Left hindlimb (tissue), 1 donor: ENCODE measurements at places on chromosomes 16 and 17.

- no peak for DNase-seq
These were observed 7.8 kb downstream of the ACSF3 start for GRCh38 chr16:89101303-89102040.

- no peak for DNase-seq
These were observed 9.1 kb upstream of the MMD start for GRCh38 chr17:55430541-55431288.

GRCh38 chr17:73878923-73879322 is 234.7 kb upstream of the SDK2 start:
- no peak for DNase-seq

DNA sequence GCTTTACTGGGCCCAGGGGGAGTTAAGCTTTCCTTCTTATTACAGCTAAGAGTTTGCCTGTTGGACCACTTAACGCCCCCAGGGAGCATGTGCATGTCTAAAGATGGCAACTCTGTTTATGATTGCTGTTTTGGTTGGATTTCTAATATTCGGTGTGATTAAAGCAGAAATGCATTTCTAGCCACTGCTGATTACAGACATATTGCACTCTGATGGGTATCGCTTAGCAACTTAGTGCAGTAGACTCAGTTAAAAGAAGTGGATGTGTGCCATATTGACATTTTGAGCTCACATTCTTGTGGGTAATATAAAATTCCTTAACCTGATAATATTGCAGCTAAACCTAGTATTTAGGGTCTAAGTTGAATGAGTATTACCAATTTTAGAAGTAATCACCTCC is 4.2 kb downstream of the NF1 start:
- DNase-seq = no peak

- no peak for DNase-seq
These were observed 86.3 kb upstream of the RPL38 start for GRCh38 chr17:74117087-74117698.

DNA sequence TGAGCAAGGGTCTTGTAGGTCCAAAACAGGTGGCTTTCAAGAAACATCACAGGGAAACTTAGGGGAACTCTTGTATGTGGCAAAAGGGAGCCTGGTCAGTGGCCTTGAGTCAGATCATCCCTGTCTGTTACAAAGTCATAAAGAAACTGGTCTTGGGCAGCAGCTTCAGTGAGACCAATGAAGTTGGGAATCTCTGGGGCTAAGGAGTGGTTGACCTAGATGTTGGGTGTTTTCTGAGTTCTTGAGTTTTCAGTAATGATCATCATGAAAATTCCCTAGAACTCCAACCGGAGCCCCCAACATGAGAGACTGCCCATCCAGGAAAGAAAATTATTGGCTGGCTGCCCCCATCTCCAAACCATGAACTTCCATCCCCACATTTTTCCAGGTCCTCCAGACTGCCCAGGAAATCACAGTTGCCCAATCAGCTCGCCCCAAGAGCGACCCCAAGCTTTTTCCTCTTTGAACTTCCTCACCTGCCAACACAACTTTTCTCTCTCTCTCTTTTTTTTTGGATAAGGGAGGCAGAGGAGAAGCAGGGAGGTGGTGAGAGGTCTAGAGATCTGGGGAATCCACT is 3.9 kb downstream of the CCR7 start:
- no peak for DNase-seq

- DNase-seq = no peak
These were observed 95.4 kb upstream of the GRIN2A start for GRCh38 chr16:10277597-10277996.

- DNase-seq = no peak
These were observed 923 bp downstream of the GDPD3 start for GRCh38 chr16:30112197-30113030.

DNA sequence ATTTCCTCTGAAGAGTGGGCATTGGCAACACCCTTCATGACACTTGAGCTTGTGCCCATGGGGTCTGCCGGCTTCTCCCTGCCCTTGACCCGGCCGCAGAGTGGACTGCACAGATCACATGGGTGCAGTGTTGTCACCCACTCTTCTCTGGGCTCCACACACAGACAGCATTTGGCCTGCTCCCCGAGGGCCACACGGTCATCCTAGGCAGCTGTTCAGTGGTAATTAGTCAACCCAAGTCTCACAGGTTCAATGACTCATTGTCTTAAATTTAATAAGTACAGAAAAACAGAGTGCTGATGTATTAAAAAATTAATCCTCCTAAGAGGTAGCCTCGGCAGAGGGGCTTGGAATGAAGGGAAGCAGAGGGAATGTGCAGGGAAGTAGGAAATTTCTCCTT is 204.8 kb downstream of the MSI2 start:
- no peak for DNase-seq

- DNase-seq = peak; percentile 80
These were observed 1.7 kb upstream of the ANKRD13B start for GRCh38 chr17:29591146-29591736.

GRCh38 chr17:56918916-56919315 is 5.1 kb upstream of the TRIM25 start:
- no peak for DNase-seq

DNA sequence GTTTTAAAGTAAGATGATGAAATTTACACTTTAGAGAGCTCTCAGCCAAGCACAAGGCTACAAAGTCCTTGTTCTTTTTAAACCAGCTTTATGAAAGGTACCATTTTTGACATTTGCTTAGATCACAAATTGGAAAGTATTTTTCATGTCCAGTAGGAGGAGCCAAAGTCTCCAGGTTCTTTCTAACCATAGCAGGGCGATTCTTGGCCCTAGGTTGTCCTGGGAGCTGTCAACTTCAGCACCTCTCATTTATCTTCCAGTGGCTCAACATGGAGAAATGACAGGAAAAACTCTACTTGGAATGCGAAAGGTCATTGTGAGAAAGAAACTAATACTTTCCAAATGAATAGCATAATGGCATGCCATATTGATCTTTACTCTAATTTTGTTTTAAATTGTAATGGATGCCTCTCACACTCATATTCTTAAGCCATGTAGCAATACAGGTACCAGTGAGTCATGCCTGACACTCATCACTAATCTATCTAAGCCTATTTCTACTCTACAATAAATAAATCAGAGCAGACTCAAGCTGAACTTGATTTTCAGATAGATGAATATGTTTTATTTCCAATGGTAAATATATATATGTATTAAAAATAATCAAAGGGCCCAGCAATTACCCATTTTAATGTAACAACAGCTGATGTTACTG is 919.1 kb upstream of the EEF2KMT start:
- DNase-seq = no peak

DNA sequence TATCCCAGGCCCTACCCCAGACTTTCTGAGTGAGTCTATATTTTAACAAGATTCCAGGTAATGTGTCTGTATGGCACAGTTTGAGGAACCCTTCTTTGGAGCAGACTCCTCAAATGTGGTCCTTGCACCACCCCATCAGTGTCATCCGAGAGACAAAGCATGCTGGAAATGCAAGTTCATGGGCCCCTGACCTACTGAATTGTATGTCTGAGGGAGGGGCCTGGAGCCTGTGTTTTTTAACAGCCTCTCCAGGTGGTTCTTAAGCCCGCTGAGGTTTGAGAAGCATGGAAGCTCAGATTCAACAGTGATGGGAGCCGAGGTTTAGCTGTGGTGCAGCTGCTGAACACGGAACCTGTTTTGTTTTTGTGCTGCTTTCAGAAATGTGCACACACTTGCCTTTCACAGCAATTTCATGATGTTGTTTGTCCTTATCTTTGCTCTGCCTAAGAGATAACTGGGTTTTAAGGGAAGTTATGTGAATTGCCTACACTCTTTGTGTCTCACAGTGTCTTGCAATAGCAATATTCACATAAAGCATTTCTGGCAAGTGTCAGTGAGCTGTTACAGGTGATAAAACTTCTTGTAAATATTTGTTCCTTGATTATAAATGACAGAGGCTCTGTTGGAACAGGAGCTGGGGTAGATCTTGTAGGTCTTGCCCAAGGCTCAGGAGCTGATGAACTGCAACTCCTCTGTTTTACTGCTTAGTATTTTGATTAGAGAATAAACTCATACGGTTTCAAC is 32.0 kb upstream of the IL34 start:
- DNase-seq = no peak

DNA sequence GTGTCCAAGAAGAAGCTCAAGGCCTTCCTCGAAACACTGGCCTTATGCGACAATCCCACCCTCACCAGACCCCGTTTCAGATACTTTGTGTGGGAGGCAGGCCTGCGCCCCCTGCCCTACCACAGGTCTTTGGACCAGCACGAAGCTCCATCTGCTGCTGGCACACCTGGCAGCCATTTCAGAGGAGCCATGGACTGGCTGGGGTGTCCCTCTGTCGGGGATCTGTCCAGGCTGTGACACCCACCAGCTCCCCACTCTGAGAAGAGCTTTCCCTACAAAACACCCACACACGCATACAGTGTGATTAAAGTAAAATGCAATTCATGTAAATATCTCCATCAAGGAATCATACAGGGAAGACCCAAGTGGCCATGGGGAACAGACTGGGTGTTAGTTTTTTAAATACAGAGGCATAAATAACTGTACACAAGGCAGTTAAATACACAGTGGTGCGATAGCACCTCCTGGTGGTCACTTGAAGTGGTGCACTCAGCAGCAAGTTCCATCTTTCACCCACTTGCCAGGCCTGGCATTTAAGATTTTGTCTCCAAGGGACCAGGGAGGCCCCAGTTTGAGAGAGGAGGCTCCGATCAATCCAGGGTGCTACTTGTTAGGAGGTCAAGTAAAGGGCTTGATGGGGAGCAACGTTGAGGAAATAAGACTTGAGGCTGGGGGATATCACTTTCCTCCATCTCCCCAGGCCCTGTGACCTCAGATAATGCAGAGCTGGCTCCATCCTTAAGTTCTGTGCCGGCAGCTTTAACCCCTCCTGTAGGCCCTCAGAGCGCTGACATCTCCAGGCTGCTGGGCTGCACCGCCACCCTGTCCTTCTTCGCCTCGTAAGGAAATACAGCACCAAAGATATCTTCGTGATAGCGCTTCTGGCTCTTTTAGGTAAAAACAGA is 43.6 kb downstream of the NOS2 start:
- DNase-seq = no peak

- DNase-seq = no peak
These were observed 61.1 kb downstream of the SLFN11 start for GRCh38 chr17:35312346-35312745.

DNA sequence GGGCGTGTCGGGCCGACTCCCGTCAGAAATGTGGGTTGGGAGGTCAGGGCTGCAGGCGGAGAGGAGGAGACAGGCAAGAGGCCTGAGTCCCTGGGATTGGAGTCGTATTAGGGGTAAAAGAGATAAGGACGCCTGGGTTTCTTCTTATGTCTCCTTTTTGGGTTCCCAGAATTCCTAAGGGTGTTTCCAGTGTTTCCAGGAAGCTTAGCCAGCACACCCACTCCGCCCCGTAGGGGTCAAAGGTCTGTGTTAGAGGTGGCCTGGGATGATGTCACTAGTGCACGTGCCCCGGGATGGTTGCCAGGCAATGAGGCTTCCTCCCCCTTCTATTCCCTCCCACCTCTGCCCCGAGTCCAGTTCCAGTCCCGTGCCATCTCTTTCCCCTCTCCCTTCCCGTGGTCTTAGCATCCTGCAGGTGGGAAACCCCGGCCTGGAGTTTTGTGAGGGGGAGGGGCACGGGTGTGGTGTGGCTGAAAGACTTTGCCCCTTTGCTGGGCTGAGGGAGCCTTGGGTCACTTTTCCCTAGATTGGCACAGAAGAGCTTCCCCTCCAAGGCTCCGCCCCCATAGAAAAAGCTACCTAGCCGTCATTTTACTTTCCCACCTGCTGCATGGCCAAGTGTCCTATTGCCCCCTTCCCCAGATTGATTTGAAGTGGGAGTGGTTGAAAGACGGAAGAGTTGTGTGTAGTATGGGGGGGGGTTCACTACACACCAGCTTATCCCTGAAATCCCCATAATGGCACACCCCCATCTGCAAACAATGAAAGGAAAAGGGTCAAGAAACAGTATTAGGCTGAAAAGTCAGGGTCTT is 2.8 kb downstream of the KDM6B start:
- DNase-seq = peak; percentile 90

DNA sequence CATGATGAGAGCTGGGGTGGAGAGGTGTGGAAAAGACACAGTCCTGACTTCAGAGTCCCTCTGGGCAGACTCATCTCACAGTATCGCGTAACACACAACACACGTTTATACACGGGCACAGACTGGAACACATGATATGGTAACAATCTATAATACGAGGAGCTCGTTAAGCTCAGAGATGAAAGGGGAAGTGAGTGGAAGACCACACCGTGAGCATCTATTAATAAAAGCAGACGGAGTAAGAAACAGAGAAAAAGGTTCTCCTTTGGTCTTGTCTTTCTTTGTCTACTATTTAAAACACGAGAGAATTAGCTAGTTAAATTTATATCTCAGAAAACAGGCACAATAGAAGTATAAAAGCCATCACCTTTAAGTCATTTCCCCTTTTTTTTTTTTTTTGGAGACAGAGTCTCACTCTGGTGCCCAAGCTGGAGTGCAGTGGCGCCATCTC is 13.5 kb downstream of the ANKRD11 start:
- no peak for DNase-seq

DNA sequence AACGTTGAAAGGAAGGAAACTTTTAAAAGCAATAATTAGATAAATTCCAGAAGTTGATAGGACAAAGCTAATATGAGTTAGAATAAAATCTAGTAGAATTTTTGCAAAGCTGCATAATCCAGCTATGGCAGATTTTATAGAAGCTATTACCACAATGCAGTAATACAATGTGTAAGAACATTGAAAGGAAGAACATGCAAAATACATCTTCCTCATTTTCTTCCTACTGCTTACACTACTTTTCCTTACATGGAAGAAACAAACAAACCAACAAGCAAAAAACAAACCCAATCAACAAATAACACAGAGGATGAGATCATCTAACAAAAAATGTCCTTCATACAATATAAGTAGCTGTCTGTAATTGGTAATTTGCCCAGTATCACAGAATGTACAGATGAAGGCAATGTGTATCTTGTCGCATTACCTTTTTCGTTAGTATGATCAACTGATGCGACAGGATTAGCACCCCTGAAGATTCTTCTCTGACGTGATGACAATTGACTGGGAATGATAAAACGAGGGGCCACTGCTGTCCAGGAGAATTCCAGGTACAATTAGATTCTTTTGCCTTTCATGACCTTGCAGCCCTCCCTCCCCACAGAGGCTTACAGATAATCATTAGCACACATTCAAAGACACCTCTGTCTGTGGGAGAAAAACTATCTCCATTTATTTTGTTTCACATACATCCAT is 21.2 kb upstream of the LRRC37A start:
- no peak for DNase-seq

DNA sequence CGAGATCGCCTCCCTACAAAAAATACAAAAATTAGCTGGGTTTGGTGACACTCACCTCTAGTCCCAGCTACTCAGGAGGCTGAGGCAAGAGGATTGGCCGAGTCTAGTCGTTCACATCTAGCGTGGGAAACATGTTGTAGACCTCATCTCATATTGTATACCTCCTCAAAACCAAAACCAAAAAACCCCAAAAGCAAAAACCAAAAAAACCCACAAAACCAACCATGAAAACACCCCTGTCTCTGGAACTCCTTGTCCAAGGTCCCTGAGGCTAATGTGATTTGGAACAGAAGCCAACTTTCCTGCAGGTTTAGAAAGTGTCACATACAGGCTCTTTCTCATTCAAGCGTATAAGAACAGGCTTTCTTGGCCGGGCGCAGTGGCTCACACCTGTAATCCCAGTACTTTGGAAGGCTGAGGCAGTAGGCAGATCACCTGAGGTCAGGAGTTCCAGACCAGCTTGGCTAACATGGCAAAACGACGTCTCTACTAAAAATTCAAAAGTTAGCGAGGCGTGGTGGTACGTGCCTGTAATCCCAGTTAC is 29.0 kb downstream of the RAB11FIP3 start:
- DNase-seq = no peak
